ENCODE measurements at places on chromosomes 5 and 9. TPM values are rescaled to one million over a fixed set of nuclear protein-coding genes. Genes with fewer than 3 reads are reported as not detected.

DNA sequence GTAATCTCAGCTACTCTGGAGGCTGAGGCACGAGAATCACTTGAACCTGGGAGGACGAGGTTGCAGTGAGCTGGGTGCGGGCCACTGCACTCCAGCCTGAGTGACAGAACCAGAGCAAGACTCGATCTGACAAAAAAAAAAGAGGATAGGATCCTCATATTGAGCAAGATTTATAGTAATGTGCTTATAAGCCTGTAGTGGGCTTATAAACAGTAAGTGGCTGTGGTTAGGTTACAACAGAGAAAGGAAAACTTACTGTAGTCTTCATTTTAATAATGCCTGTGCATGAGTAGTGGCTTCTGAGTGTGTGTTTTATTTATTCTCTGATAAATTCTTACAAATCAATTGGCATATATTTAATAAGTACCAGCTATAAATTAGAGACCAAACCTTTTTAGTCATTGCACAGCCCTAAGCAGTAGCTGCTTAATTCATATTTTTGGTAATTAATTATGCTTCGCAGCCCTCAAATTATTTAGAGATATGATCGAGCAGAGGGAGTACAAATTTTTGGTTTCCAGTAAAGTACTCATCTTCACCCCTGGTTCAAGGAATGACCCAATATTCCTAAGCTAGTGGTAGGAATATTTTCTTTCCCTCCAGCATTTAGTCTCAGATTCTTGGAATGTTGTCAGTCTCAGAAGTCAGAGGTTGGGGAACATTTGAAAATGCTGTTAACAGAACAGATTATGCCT is 73.8 kb upstream of the KLF9 start:
- H3K4me1 ChIP-seq, result no peaks in the 10 kb centered on the region
- no peaks in the 10 kb centered on the region for H3K36me3 ChIP-seq

GRCh38 chr5:107100121-107100520 is 570.6 kb downstream of the EFNA5 start:
- no peaks in the 10 kb centered on the region for H3K27me3 ChIP-seq
- no peaks in the 10 kb centered on the region for H3K4me1 ChIP-seq
- H3K4me3 ChIP-seq, result no peak overlapping the region
- no peaks in the 10 kb centered on the region for H3K36me3 ChIP-seq
- DNase-seq, result no peak

GRCh38 chr9:90070056-90070455 is 465.2 kb downstream of the GADD45G start:
- H3K4me1 ChIP-seq, result no peaks in the 10 kb centered on the region
- H3K36me3 ChIP-seq, result no peaks in the 10 kb centered on the region
- H3K27me3 ChIP-seq, result no peaks in the 10 kb centered on the region
- H3K27ac ChIP-seq, result no peak overlapping the region
- no peak overlapping the region for H3K4me3 ChIP-seq

The MRPL41 gene
- 54.0 TPM for total RNA-seq

The LURAP1L gene
- total RNA-seq, result 6.5 TPM

Measured in HepG2 (cell line).